ENCODE measurements at places on chromosomes 3 and 15.
A peak's percentile ranks its signal among the peaks of the same experiment; 100 is the strongest.

- peak; percentile 20 for DNase-seq
Measured at GRCh38 chr3:38397320-38397719, 50.7 kb downstream of the XYLB start.

DNA sequence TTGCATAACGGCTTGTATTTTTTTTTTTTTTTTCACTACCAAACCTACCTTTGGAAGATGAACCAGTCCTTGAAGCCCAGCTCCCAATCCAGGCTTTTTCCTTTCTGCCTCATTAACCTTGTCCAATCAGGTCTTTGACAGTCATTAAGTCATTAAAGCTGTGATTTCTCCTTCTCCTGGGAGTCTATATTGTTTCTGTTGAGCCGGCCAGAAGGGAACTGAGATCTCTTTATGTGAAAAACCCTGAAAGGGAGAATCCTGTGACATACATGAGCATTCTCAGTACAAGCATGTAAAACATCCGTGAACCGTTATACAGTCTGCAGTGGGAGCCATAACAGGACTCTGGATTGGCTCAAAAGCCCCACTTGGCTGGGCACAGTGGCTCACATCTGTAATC, 40.0 kb downstream of the ZNF589 start:
- no peak for DNase-seq

- DNase-seq = no peak
Measured at GRCh38 chr3:105845488-105845887, 23.3 kb downstream of the CBLB start.

DNA sequence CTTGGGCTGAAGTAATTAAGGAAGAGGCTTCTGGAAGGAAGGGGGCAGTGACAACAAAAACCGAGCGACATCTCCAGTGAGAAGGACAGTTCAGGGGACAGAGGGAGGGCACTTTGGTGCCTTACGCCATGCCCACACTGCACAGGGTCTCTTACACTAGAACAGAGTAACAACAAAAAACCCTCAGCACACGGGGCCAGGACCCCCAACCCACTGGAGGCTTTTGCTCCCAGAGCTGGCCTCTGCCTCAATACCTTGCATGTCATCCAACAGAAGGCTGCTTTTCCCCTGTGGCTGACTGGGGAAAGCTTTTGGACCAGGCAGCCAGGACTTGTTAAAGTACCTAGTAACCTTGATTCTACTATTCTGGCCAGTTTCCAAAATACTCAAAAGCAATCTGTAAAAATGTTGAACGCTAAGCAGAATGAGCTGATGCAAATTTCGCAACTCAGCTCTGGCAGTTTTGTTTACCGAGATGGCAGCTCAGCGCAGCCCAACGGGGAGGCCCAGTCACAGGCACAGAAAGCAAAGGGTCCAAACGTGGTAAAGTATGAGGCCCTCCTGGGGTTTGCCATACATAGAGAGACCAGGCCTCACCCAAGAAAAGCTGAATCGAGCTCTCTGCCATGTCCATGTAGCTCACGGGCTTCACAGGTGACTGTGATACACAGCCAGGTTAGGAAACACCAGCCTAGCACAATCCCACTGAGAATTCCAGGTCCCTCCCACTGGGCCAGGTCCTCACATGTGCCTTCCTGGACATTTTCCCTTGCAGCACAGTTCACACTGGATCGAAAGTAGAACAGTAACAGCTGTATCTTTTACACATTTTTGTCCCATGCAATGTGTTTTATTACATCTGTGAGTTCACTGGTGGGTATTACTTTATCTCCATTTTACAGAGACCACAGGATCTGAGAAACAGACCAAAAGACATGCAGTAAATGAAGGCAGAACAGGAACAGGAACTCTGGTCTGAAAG, 6.0 kb downstream of the CHCHD4 start:
- DNase-seq = no peak

DNA sequence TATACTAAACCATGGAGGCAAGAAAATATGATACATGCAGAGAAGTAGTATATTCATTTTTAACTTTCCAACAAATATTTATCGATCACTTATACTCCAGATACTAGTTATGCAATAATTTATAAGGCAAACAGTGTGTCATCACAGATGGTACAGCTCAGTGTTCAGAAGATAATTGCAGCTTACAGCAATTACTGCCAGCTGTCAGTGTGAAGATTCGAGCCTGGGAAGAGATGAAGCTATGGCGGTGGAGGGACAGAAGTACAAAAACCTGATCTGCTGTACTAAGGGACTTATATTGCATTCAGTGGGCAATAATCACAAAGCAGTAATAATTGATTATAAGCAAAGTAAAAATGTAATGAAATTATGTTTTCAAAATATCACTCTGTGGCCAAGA, 170.6 kb upstream of the EPHA3 start:
- DNase-seq = no peak

GRCh38 chr15:75163150-75163564, 38.5 kb upstream of the C15orf39 start:
- DNase-seq = no peak

DNA sequence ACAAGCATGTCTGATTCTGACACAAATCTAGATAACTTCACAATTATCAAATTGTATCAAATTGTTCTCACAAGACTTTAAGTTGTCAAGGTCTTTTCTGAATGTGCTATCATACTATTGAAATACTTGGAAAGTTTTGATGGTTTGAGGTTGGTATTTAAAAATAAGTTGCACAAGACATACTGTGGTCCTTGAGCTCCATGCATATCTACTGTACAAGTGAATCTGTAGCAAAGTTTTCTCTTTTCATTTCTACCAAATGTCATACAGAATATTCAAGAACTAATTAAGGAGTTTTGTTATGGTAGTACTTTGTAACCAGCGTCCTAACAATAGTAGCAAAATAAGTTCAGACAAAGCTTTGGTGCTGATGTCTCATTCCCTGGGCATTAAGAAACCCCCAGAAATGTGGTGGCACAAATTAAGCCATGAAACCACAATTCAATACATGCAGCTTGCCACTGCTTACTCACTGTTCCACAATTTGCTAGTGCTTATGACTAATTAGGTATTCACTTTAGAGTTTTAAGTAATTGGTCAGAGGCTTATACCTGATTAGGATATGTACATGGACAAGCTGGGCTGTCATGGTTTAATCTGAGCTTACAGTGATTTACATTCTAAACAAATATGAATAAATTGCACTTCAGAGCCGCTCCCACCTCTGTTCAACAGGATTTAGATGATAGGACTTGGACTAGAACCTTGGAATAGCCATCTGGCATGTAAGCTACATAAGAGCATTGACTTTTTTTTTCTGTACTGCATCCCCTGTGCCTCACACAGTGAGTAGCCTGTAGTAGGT, 8.8 kb downstream of the TBC1D23 start:
- DNase-seq = peak; percentile 100

GRCh38 chr3:170128977-170129431, 52.5 kb downstream of the PHC3 start:
- DNase-seq = peak; percentile 46

DNA sequence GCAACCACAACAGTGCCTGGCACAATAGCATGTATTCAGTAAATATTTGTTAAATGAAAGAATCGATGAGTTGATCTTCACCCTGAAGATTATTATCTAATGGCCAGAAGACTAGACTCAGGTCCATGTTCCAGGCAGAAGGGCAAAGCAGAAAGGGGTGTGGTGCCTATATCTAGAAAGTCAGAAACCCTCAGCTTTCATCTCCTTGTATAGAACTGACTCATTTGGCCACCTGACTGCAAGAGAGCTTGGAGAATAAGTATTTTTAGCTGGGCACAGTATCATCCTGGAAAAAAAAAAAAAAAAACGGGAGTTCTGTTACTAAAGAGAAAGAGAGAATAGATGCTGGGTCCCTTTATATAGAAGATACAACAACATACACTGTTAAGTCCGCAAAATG, 69.7 kb upstream of the SPRED1 start:
- DNase-seq = no peak

DNA sequence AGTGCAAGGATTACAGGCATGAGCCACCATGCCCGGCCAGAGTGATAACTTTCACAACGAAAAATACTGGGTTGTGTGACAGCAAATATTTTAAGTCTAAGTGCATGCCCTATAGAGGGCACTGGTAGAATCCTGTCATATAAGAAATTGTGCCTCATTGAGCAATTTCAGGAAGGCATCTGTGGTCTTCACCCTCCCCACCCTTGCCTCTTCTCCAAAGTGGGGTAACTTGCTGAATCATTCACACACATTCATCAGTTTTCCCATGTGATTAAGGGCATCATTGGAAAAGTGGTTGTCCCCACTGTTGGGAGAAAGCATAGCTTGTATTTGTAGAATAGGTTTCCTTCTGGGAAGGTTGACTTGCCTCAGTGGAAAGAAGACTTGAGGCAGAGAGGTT, 9.2 kb downstream of the MITF start:
- no peak for DNase-seq

DNA sequence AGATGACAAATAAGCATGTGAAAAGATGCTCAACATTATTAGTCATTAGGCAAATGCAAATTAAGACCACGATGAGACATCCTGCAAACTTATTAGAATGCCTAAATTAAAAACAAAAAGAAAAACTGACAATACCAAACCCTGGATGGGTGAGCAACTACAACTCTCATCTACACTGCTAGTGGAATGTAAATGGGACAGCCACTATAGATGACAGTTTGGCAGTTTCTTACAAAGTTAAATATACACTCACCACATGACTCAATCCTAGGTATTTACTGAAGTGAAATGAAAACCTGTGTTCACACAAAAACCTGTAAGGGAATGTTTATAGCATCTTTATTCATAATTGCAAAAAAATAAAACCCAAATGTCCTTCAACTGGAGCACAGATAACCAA, 74.7 kb downstream of the NPTN start:
- DNase-seq = no peak

DNA sequence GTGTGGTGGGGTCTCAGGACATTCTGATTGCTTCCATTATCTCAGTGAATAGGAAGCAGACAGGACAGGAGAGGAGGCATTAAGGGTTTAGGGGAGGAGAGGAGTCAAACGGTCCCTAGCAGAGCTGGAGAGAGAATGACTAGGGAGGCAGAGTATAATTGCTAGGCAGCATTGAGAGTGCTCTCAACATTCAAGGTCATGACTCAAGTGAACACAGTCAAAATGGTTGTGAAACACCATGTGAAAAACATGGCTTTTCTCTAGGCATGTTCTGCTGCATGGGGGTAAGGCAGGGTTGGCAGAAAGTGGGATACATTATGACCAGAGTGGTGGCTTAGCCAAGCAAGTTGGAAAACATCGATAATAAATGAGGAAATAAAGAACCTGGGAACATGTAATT, 19.5 kb upstream of the HRH1 start:
- no peak for DNase-seq

DNA sequence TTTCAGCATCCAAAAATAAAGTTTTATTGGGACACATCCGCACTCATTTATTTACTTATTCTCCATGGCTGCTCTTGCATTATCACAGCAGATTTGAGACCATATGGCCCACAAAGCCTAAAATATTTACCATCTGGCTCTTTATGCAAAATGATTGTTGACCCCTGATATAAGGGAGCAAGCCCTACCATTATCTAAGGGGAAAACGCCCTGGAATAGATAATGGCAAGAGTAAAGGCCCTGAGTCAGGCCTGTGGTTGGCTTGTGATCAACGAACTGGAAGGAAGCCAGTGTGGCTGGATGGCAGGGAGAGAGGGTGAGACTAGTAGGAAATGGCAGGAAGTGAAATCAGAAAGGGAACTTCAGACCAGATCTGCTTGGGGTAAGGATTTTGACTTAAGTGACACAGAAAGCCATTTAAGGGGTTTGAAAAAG, 24.6 kb upstream of the DMXL2 start:
- DNase-seq = peak; percentile 86

- peak; percentile 50 for DNase-seq
Measured at GRCh38 chr3:153927107-153927506, 194.1 kb upstream of the ARHGEF26 start.

DNA sequence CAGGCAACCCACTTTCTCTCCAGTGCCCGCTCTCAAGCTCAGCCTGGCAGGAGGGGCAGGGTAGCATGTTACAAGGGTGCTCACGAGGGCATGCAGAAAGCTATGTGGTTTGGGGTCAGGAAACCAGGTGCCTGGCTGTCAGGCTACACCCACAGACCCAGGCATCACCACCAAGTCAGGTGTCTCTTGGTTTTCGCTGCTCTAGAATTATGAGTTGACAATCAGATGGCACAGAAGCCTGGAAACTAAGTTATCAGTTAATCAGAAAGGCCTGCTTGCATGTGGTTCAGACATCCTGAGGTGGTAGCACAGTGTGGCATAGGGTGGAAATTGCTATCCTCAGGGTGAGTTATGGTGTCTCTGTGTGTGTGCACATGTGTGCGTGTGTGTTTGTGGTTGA, 16.2 kb upstream of the CCR9 start:
- no peak for DNase-seq

DNA sequence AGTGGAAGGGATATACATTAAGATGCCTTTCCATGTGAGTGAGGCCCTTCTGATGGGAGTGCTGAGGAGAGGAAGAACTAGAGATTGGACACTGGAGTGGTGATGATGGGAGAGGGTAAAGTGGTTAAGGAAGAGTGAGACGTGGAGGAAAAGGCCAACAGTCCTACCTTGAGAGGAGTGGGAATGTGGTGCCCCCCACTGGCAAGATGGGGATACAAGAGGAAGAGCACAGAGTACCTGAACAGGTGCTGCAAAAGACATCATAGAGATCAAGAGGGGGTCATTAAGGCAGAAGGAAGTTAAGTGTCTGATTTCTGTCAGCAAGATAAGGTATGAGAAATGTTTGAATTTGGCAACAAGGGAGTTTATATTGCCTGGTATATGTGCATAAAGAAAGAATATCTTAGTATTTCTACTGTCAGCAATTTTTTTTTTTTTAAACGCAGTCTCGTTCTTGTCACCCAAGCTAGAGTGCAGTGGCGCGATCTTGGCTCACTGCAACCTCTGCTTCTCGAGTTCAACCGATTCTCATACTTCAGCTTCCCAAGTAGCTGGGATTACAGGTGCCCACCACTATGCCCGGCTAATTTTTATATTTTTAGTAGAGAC, 34.0 kb downstream of the ARIH2 start:
- DNase-seq = peak; percentile 4

GRCh38 chr15:75023872-75024636, 664 bp downstream of the PPCDC start:
- DNase-seq = peak; percentile 40

DNA sequence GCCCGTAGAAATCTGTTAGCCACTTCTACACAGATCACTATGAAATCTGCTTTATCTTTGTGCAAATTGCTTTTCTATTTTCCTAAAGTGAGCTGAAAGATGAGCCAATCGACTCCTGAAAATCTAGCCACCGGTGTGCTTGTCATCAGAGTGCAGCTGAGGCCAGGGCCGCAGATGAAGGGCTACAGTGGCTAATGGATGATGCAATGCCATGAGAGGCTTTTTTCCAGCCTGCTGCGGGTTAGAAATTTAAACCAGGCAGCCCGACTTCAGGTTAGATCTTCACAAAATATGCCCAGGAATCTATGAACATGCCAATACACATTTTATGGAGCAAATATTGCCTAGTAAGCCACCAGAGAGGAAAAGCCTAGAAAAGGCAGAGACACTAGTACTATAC, 948.2 kb upstream of the CFAP20DC start:
- DNase-seq = no peak

Measured in M059J (cell line).